CD4-positive, alpha-beta T cell treated with Interleukin-21 for 1 hour (primary cell): ENCODE measurements at places on chromosomes 16 and 17.

DNA sequence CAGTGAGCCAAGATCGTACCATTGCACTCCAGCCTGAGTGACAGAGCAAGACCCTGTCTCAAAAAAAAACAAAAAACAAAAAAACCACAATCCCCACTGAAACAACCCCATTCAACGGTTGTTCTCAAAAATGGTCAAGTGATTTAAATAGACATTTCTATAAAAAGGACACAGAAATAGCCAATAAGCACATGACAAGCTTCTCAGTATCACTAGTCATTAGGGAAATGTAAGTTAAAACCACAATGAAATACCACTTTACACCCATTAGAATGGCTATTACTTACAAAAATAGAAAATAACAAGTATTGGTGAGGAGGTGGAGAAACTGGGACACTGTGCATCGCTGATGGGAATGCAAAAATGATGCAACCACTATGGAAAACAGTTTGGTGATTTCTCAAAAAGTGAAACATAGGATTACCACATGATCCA, 26.6 kb upstream of the MYLK3 start:
- no peak for DNase-seq

GRCh38 chr17:17182598-17183136, 23.5 kb downstream of the PLD6 start:
- DNase-seq: no peak

- peak; percentile 64 for DNase-seq
These were observed 27.2 kb downstream of the CLEC16A start for GRCh38 chr16:10971560-10971961.

DNA sequence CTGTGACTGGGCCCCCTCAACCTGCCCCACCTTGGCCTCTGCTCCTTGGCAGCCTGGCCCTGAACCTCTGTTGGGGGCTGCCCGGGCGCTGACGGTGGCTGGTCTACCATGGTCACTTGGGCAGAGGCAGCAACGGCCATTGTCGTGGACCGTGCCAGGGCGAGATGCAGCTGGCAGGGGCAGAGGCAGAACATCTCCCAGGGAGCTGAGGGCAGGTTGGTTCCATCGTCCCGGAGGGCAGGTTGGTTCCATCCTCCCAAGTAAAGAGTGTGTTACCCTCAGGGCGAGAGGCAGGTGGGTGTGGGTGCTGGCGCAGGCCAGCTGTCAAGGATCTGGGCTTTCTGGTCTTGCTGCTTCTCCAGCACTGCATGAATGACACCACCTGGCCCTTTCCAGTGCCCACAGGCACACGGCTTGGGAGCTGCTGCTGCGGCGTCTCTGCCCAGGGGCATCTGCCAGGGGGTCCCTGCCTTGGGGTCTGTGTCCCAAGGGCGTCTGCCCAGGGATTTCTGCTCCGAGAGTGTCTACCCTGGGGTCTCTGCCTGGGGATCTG, 12.0 kb downstream of the ACSF3 start:
- DNase-seq: no peak

- no peak for DNase-seq
These were observed 63.6 kb downstream of the ABCC6 start for GRCh38 chr16:16159662-16160061.

- DNase-seq: peak; percentile 68
These were observed 27.4 kb downstream of the EMP2 start for GRCh38 chr16:10552998-10553491.

- no peak for DNase-seq
These were observed 21.5 kb downstream of the DCAF7 start for GRCh38 chr17:63571632-63572310.

DNA sequence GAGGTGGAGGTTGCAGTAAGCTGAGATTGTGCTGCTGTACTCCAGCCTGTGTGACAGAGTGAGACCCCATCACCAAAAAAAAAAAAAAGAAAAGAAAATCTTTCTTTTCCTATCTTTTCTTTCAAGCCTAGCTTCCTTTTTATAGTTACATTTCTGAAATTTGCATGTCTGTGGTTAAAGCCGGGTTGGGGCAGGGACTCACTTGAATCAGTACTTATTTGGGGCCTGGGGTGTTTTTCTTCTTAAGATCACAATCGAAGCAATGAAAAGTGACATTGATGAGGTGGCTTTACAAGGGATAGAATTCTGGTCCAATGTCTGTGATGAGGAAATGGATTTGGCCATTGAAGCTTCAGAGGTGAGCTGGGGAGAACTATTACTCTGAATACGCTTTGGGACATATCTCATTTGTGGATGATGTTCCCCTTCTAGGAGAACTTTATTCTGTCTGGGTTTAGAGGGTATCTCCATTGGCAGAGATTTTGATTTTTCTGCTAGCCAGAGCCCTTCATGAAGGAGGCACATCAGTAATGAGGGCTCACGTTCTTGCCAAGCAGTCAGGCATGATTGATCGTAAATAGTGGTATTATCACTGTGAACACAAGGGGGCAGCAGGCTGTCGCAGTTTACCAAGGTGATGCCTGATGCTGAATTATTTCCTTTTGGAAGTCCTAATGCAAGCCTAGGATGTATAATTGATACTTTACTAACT, 14.3 kb downstream of the KPNB1 start:
- peak; percentile 82 for DNase-seq

- DNase-seq: no peak
These were observed 33.0 kb upstream of the GUCY2D start for GRCh38 chr17:7969433-7969832.

- DNase-seq: peak; percentile 29
These were observed 51.8 kb downstream of the CA10 start for GRCh38 chr17:52106638-52107261.

- peak; percentile 3 for DNase-seq
These were observed 74.7 kb downstream of the CHD9 start for GRCh38 chr16:53129281-53130158.
